NCI-H146 (cell line): ENCODE measurements at places on chromosomes 7 and 10.

GRCh38 chr7:5143106-5143505, 46.9 kb upstream of the WIPI2 start:
- no peak for DNase-seq

GRCh38 chr7:106551936-106552335, 109.0 kb downstream of the CCDC71L start:
- DNase-seq: no peak

DNA sequence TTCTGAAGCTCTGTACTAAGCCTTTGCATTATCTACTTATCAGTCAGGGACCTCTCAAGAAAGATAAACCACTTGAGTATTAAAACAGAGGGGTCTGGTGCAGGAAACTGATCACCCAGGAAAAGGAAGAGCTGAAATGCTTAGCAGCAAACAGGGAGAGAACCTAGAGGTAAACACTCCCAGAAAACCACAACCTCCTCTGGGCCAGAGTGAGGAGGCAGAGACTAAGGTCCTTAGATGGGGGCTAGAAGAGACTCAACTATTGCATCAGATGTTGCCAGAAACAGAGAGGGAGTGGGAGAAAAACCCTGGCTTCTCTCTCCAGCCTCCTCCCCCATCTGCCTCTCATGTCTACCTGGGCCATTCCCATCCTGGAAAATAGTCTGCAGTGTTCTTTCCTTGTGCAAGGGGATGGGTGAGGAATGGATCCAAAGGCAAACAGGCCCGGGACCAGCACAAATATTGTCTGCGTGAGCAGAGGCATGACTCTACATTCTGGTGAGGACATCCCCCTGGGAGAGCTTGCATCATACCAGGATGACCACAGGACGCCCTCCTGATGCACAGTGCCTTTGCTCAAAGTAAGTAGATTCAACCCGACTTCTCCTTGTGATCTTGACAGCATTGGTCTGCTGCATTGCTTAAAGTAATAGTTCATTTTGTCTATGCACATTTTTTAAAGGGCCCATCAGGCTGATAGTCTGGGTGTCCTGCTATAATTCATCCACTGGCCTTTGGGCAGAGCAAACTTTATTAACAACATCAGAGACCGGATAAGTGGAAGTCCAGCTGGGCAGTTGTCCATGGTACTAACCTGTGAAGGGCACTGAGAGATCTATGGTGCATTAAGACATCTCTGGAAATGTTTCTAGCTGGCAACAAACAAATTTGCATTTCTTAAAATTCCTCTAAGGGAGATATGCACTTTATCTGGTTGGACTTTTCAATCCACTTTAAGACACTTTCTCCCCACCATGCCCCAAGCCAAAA, 22.4 kb upstream of the ODAD2 start:
- DNase-seq: no peak

- no peak for DNase-seq
These were observed 10.2 kb downstream of the SSBP1 start for GRCh38 chr7:141748396-141748795.

DNA sequence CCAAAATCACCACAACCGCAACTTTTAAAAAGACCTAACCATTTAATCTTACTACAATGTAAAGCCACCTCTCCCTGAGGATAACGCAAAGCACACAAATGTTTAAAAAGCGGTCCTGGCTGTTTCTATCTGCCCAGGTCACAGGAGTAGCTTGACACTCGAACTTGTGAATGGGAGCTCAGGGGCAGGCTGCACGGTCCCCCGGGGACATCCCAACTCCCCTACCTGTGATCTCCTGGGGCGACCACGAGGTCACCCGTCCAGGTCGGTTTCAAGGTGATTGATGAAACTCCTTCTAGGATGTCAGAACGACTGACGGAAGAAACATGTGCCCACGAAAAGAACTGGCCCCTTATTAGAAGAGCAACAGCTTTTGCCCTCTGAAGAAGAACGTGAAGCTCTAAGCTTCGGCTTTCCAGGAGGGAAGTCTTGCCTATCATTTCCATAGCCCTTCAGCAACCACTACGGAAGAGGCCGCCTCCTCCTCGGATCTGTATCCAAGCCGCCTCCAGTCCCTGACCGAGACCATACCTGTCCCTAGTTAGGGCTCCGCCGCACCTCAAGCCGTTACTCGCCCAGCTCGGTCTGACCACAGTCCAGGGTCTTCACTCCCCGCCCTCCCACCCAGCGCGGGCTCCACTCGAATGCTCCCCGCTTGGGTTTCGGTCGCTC, 459 bp downstream of the CYCS start:
- DNase-seq: peak; percentile 69

DNA sequence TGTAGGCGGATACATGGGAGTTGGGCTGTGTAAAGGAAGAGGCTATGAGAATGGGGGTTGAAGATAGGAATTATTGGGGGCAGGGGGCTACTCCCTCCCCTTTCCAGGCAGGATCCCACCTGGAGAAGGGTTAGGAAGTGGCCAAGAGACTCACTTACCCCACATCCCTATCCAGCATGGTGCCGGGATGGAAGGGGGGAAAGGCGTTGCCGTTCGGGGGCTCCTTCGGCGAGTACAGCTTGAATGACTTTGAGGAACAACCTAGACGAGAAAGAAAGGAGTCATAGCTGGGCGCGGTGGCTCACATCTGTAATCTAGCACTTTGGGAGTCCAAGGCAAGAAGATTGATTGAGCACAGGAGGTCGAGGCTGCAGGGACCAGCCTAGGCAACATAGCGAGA, 8.9 kb downstream of the LDB1 start:
- DNase-seq: no peak
